ENCODE measurements at places on chromosomes 3 and 15.

DNA sequence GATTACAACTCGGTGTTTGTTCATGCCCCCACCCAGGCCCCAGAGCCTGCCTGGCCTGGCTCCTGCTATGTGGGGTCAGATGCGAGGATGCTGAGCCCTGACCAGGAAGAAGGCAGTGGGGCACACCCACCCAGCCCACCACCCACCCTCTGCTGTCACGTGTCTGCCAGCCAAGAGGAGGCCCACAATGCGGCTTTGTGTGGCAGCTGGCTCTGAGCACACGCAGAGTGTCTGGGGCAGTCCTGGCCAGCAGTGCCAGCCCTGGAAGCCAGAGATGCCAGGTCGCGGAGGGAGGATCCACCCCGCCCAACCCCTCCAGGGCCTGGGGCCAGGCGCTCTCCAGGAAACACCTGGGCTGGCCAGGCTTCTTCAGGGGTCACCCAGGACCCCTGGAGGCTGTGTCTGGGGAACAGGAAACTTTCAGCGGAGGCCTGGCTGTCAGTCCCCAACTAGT lies 26.4 kb upstream of the KLF13 start:
- no peak for DNase-seq

GRCh38 chr3:55177749-55178148 lies 249.9 kb upstream of the LRTM1 start:
- DNase-seq, result no peak

GRCh38 chr3:112632596-112632995 lies 8.3 kb downstream of the CCDC80 start:
- no peak for DNase-seq

DNA sequence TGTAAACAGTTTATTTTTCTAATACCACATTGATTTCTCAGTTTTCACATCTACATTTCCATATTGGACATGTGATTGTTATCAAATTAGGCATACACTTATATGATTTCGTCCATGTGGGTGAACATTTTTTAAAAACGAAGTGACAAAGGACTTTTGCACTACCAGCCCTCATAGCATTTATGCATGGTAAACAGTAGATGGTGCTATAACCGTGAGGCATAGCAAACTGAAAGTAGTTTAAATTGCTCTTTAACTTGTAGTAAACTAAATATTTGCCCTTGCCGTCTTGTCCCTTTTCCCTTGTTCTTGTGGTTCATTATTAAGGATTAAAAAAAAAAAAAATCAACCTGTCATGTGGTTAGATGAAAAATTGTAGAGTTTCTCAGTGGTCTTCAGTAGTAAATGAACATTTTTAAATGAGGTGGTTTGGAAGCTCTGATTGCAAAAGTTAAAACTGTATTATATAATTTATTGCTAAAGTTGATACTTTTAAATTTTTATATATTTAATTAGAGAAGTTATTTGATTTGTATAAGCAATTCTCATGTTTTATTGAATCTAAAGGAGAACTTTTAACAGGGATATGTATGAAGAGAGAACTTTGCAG lies 24.0 kb downstream of the STX19 start:
- DNase-seq, result no peak

DNA sequence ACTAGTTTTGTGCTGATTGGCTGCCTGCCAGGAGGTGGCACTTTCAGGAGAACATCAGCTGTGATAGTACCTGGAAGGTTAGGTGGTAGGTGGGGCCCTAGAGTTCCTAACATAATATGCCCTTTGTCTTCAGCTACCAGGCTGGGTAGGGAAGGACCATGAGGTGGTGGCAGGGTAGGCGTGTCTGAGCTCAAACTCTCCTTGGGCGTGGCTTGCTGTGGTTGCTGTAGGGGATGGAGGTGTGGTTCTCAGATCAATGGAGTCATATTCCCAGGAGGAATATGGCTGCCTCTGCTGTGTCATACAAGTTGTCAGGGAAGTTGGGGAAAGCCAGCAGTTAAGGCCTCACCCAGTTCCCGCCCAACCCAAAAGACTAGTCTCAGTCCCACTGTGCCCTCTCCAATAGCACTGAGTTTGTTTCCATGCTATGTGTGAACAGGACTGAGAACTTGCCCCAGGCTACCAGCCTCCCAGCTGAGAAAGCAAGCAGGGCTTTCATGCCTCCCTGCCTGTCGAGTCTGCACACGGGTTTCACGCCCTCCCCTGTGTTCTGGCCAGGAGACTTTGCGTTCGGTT lies 107.7 kb downstream of the CHCHD4 start:
- no peak for DNase-seq

- no peak for DNase-seq
Measured at GRCh38 chr3:183884097-183884426, 618 bp downstream of the PARL start.

GRCh38 chr15:76196269-76197231 lies 114.7 kb downstream of the ETFA start:
- DNase-seq, result no peak

GRCh38 chr3:15535732-15536131 lies 14.2 kb upstream of the COLQ start:
- DNase-seq, result no peak

- no peak for DNase-seq
Measured at GRCh38 chr15:35867356-35867755, 321.4 kb upstream of the DPH6 start.

DNA sequence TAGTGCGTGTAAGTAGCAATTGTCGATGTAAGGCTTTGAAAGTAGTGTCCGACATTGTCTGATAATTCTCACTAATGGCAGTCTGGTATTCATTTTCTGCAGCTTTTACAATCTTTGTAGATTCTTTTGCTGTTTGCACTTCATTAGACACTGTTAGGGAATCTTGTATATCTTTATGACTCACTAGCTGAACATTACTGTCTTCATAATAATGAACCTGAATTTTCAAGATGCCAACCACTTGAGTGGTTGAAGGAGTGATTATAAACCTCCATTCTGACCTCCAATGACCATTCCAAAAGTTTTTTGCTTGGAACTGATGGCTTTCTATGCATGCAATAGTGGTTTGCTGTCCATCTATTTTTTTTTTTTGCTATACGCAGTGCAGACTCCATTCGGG lies 76.4 kb upstream of the MFGE8 start:
- DNase-seq, result no peak

GRCh38 chr3:126179825-126180476 lies 435 bp downstream of the ALDH1L1 start:
- DNase-seq, result no peak

All from stimulated activated CD8-positive, alpha-beta memory T cell treated with anti-CD3 and anti-CD28 coated beads, Interleukin-4, amount 100 ng/mL, for 1 hour (primary cell).